ENCODE measurements at places on chromosomes 1 and 21.

DNA sequence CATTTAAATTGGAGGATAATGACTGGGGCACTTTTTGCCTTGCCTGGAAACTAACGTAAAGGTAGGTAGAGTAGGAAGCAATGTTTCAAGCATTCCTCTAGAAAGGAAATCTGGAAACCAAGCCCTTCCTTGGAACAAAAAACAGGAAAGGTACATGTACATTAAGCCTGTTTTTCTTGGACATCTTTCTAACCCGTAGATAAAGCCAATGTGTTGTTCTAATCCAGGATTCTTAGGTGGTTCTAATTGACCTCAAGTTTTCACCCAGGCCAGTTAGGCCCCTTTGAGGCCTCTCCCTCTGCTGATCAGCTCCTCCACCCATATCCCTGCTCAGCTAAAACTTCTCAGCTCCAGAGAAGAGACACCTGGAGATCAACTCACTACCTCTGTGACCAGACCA, 6.3 kb upstream of the DUSP23 start:
- H3K27ac ChIP-seq: no peak overlapping the region
- no peaks in the 10 kb centered on the region for H3K36me3 ChIP-seq
- no peak for DNase-seq
- H3K4me1 ChIP-seq: no peaks in the 10 kb centered on the region
- no peaks in the 10 kb centered on the region for H3K27me3 ChIP-seq
- H3K4me3 ChIP-seq: no peak overlapping the region

DNA sequence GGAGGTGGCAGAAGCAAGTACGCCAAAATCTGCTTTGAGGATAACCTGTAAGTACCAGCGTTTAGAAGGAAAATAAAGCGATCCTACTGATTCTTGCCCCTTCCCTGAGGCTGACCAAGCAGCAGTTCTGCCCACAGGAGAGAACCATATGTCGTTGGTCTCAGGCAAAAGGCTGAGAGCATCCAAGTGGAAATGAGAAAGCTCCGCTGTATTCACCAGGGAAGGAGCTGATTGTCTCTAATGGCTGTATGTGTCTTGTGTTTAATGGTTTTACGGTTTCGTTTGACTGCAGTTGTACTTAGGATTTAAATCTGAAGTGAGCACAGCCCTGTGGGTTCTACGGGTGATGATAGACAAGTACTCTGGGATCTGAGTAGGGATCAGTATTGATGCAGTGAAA, 21.9 kb downstream of the FAM3B start:
- H3K27ac ChIP-seq: no peak overlapping the region
- H3K36me3 ChIP-seq: no peaks in the 10 kb centered on the region
- H3K4me1 ChIP-seq: no peaks in the 10 kb centered on the region
- H3K4me3 ChIP-seq: no peak overlapping the region
- H3K27me3 ChIP-seq: no peaks in the 10 kb centered on the region

DNA sequence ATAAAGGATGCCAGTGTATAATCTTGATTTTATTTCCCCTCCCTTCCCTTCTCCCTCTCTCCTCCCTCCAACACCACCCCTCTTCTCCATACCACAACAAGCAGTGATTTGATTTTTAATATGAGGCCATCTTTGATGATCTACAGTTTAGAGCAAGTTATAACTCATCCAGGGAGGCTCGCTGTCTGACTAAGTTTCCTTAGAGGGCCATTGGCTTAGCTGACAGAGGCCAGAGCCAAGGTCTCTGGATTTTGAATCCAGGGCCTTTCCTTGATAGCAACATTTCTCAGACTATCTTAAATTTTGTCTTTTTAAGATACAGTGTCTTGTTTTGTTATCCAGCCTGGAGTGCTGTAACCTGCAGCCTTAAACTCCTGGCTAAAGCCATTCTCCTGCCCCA, 431.0 kb upstream of the USP24 start:
- H3K27ac ChIP-seq: no peak overlapping the region
- no peak for DNase-seq
- H3K4me1 ChIP-seq: peaks cover 5% of the 10 kb centered on the region
- H3K36me3 ChIP-seq: no peaks in the 10 kb centered on the region

- DNase-seq: no peak
- H3K36me3 ChIP-seq: no peaks in the 10 kb centered on the region
- H3K27ac ChIP-seq: no peak overlapping the region
Measured at GRCh38 chr21:41701749-41702148, 65.1 kb downstream of the RIPK4 start.

DNA sequence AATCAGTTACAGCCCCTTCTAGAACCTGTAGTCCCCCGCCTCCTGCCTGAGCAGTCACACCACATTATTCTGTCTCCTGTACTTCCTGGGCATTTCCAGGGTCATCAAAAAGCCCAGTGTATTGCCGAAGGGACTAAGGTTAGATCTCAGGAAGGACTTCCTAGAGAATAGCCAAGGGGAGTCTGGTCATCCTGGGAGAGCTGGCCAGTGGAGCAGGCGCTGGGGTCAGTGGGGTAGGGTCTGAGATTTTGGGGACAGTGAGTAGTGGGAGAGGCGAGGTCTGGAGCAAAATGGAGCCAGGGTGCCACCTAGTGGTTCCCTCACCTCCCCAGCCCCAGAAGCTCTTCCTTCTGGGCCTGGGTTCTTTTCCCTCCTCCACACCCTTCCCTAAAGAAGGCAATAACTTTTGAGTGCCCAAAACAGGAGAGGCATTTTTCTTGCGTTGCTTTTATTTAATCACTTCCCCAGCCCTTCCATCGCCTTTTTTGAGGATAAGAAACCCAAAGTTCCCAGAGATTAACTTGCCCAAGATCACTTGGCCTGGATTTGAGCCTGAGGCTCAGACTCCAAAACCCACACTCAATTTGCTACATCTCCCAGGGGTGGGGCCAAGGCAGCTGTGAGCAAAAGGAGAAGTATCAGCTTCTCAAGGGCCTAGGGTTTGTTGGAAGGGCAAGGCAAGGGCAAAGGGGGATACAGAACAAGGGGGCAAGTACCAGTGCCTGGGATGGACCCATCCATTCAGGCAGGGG, 7.3 kb upstream of the PMVK start:
- no peak for DNase-seq
- peaks cover 54% of the 10 kb centered on the region for H3K4me1 ChIP-seq
- H3K27me3 ChIP-seq: no peaks in the 10 kb centered on the region
- peaks cover 42% of the 10 kb centered on the region for H3K36me3 ChIP-seq
- peak overlapping the region; percentile 17 for H3K27ac ChIP-seq

Measured in CD8-positive, alpha-beta memory T cell (primary cell).